ENCODE measurements at places on chromosomes 3 and 15.

GRCh38 chr3:139534455-139534812, 5.1 kb downstream of the RBP1 start:
- peak; percentile 85 for DNase-seq

DNA sequence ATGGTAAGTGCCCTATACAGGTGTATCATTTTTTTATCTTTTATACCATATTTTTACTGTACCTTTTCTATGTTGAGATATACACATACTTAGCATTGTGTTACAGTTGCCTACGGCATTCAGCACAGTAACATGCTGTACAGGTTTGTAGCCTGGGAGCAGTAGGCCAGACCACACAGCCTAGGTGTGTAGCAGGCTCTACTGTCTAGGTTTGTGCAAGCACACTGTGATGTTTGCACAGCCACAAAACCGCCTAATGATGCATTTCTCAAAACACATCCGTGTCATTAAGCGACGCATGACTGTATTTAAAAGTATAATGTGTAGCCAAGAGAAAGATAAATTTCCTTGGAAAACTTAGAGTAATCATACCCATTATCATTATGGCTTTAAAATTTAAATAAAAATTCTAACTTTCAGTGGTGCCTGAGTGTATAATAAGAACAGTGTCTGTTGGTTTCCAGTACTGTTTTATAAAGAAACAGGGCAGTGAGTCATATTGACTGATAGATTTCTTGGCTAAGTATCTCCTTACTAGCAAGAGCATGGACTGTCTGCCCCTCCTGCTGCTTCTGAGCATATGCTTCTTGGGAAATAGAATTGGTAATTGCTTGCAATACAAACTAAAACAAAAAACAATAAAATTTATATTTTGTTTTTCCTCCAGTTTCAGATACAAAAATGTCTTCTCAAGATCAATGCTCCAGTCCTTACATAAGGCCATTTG, 18.3 kb downstream of the CALML4 start:
- no peak for DNase-seq

- no peak for DNase-seq
Observed at GRCh38 chr3:182730675-182731042, 62.6 kb upstream of the ATP11B start.

GRCh38 chr3:156150434-156151066, 30.2 kb downstream of the KCNAB1 start:
- peak; percentile 70 for DNase-seq

- no peak for DNase-seq
Observed at GRCh38 chr3:143809121-143809621, 39.1 kb downstream of the SLC9A9 start.
